NCI-H460 (cell line): ENCODE measurements at places on chromosomes 12 and 14. TPM values are rescaled to one million over a fixed set of nuclear protein-coding genes. Genes with fewer than 3 reads are reported as not detected.

Gene NCOR2
- total RNA-seq, result 36.1 and 49.3 TPM in 2 replicates

Gene TAS2R14
- 1.5 and 2.0 TPM in 2 replicates for total RNA-seq

Gene SPATS2
- total RNA-seq, result 29.3 and 30.4 TPM in 2 replicates

Gene NRL
- total RNA-seq, result 1.4 and 1.6 TPM in 2 replicates

Gene TCL1B
- not detected in 2 replicates for total RNA-seq

Gene MAP1LC3B2
- 0.97 TPM in 1 of 2 replicates, not detected in the other for total RNA-seq

Gene PARP11
- 4.1 and 6.4 TPM in 2 replicates for total RNA-seq

Gene BDKRB2
- total RNA-seq, result not detected in 2 replicates

Gene EFS
- total RNA-seq, result 0.05 TPM in 1 of 2 replicates, not detected in the other

Gene LRRIQ1
- 0.72 and 2.5 TPM in 2 replicates for total RNA-seq

DNA sequence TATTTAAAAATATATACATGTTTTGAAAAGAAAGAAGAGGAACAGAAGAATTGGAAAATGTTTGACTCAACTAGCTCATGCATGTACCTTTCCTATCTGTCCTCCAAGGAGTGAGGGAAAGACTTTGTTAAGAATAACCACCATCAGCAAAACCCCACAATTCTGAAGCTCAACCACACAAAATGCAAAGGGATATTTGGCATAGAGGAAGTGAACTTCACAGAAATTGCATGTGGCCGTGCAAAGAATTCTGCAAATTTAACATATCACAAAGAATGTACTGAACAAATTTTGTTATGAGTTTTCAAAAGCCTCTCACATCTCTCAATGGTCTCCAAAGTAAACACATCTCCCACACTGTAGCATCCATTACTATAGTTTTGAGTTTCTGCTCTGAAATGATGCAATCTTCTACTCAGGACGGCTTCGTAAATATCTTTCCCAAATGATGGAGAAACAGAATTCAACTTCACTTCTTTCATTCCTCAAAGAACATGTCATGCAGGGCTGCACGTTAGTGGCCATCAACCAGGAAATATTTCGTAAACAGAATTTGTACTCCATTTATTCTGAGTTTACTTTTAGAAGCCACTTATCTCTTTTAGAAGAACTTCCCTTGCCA lies 17.6 kb downstream of the DUSP6 start:
- DNase-seq, result no peak

GRCh38 chr12:55932551-55932910 lies 1.6 kb downstream of the DGKA start:
- no peak for DNase-seq

- DNase-seq, result no peak
Measured at GRCh38 chr12:16844875-16845274, 238.9 kb upstream of the LMO3 start.

GRCh38 chr12:57605811-57606311 lies 1.2 kb downstream of the DTX3 start:
- DNase-seq, result no peak

DNA sequence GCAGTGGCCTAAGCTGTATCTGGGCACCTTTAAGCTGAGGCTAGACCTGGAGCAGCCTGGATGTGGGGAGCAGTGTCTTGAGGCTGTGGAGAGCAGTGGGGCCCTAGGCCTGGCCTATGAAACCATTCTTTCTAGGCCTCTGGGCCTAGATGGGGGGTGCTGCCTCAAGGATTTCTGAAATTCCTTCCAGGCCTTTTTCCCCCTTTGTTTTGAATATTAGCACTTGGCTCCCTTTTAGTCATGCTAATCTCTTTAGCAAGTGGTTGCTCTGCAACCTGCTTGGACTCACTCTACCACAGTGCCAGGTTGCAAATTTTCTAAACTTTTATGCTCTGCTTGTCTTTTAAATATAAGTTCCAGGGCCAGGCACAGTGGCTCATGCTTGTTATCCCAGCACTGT lies 41.6 kb upstream of the RFX4 start:
- DNase-seq, result no peak

- DNase-seq, result no peak
Measured at GRCh38 chr14:89143595-89143994, 273.4 kb downstream of the FOXN3 start.

DNA sequence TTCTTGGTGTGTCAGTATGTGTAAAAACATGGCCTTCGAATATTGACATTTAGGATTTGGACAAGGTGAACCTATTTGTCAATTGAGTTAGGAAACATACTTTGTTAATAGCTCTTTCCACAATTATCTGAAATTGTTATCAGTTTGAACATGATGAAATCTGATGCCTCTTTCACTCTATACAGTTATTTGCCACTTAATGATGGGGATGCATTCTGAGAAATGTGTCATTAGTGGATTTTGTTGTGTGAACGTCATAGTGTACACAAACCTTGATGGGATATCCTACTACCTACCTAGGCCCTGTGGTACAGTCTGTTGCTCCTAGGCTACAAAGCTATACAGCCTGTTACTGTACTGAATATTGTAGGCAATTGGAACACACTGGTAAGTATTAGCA lies 4.8 kb downstream of the TULP3 start:
- DNase-seq, result no peak

GRCh38 chr14:32757568-32757967 lies 181.1 kb upstream of the NPAS3 start:
- DNase-seq, result no peak

- no peak for DNase-seq
Measured at GRCh38 chr14:68779761-68780323, 13.0 kb downstream of the ZFP36L1 start.

GRCh38 chr14:101010835-101011234 lies 107.3 kb upstream of the RTL1 start:
- no peak for DNase-seq

GRCh38 chr14:49114161-49114893 lies 471.9 kb downstream of the RPS29 start:
- no peak for DNase-seq

GRCh38 chr14:63991833-63992232 lies 139.0 kb downstream of the SYNE2 start:
- no peak for DNase-seq

GRCh38 chr12:79614730-79615129 lies 76.0 kb downstream of the PAWR start:
- DNase-seq, result no peak

GRCh38 chr12:113056631-113057488 lies at the start of gene DTX1:
Gene DTX1, plus strand, starts transcription at chr12:113056730. Its CDS starts 1,463 bp downstream, at chr12:113058193.
- DNase-seq, result no peak

DNA sequence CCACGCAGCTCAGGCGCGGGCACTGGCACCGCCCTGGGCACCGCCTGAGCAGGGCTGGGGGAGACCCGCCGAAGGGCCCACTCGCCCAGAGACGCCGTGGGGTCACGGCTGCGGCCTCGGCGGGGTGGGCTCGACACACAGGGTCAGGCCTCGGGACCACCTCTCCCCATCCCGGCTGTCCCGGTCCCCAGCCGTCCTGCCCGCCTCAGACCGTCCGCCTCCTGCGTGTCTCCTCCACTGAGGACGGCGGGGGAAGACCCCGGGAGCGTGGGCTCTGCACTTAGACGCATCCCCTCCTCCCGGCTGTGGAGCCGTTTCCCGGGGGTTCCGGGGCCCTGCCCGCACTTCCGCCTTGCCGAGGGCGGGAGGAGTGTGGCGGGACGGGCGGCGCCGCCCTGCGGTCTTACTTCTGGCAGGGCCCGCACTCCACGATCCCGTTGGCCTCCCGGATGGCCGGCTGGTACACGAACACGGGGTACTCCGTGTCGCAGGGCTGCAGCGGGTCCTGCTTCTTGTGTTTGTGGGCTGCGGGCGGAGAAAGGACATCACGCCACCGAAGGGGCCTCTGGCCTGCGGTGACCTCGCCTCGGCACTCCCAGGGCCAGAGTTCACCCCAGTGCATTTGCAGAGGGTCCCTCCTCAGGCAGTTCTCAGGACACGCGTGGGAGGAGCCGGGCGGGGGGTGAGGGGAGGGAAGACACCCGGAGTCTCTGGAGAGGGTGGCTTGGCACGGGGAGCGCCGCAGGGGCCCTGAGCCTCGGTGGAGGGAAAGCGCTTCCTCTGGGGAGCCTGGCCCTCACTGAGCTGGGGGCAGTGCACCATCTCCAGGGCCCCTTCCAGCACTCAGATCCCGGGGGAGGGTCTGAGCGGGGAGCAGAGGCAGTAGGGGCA lies 23.1 kb upstream of the LRTM2 start:
- no peak for DNase-seq

DNA sequence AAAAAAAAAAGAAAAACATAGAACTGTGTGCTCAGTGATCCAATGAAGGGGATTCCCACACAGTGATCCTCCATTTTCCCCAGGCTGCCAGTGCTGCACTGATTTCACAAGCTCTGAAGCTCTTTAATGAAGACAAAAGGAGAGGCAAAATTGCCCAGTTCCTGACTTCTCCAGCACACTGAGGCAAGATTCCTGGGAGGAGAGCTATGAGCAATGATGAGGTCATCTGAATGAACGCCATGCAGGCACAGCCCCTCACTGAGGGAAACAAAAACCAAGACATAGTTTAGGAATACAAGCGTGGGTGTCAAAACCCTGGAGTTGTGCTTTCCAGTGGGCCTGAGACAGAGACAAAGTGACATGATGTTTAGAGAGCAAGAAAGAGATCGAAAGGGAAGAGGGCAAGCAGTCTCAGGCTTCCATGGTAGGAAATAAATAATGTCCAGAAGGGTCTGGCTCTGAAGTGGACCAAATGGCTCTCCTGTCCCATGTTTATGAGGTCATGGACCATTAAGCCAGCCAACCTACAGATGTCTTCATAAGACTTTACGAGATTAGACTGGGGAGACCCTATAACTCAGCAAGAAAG lies 40.9 kb upstream of the SMUG1 start:
- peak; percentile 40 for DNase-seq

DNA sequence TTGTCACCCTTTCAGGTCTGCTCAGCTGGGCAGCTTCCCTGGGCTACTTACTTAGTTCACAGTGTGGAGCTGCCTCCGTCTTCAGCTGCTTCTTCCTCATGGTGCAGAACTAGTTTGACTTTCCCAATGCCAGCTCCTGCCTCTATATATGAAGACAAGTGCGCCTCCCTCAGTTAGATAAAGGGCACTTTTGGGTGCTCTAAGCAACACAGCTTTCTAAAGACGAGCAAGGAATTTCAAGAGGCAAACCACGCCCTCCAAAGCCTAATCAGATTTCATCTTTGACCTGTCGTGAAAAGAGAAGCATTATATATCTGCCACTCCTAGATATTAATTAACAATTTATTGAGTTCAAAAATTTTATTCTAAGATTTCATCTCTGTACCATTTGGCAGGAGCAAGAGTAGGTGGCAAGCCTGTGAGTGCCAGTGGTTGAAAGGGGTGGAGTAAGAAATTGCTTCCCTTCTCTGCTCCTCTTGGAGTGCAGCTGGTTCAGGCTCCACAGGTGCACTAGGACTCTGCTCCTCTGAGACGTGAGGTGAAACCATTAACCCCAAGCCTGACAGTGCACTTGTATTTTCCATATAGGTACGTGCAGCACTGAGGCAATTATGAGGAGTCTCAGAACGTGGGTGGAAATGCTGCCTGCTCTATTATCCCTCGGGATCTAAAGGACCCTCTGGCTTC lies 2.1 kb upstream of the SLC11A2 start:
- peak; percentile 40 for DNase-seq

DNA sequence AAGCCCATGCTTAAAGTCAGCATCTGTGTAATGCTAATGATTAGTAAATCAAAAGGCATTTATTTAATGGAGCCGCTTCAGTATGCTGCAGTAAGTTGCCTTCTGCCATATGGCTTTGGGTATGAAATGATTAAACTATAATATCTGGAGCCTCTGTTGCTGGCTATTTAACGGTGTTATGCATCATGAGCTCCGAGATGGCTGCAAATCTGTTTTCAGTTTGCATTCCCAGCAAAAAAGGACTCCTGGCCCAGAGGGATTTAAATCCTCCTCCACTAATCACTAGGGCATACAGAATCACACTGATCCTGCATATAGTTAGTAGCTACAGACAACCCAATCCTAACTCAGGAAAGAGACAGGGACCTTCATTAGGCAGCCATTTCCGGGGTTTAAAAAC lies 171.5 kb upstream of the EEA1 start:
- no peak for DNase-seq

DNA sequence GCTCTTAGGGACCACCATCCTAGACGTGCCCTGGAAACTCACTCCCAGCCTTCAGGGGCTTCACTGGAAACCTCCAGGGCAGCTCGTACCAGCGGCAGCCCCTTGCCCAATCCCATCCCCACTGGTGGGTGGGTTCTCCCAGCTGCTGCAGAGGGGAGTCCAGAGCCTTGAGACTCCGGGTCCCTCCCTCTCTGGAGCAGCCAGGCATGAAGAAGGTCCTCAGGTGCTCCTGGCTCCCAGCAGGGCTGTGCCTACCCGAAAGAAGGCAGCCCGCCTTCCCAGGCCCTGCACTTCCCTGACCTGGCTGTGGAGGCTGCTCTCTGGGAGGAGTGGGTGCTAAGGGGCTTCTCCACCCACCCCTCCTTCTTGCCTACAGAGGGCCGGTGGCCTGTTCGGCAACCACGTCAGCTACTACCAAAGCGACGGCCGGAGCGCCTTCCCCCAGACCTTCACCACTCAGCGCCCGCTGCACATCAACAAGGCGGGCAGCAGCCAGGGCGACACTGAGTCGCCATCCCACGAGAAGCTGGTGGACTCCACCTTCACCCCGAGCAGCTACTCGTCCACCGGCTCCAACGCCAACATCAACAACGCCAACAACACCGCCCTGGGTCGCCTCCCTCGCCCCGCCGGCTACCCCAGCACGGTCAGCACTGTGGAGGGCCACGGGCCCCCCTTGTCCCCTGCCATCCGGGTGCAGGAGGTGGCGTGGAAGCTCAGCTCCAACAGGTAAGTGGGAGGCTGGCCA lies 115.5 kb upstream of the FKBP4 start:
- no peak for DNase-seq

GRCh38 chr14:55071870-55072640 lies 20.6 kb downstream of the MAPK1IP1L start:
- no peak for DNase-seq
